ENCODE measurements at places on chromosomes 6 and 20.

- no peak for DNase-seq
These were observed 11.2 kb upstream of the MRPS18A start for GRCh38 chr6:43698584-43699349.

DNA sequence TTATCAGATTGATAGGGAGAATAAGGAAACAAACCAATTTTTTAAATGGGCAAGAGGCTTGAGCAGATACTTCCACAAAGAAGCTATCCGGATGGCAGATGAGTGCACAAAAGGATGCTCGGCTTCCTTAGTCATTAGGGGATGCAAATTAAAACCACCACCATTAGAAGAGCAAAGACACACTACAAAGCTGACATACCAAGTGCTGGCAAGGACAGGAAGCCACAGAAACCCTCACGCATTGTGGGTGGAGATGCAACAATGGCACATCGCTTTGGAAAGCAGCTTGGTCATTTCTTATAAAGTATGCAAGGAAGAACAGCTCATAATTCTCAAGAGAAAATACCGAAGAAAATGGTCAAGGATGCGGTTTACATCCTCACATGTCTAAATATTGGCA lies 19.8 kb downstream of the BFSP1 start:
- DNase-seq: no peak

DNA sequence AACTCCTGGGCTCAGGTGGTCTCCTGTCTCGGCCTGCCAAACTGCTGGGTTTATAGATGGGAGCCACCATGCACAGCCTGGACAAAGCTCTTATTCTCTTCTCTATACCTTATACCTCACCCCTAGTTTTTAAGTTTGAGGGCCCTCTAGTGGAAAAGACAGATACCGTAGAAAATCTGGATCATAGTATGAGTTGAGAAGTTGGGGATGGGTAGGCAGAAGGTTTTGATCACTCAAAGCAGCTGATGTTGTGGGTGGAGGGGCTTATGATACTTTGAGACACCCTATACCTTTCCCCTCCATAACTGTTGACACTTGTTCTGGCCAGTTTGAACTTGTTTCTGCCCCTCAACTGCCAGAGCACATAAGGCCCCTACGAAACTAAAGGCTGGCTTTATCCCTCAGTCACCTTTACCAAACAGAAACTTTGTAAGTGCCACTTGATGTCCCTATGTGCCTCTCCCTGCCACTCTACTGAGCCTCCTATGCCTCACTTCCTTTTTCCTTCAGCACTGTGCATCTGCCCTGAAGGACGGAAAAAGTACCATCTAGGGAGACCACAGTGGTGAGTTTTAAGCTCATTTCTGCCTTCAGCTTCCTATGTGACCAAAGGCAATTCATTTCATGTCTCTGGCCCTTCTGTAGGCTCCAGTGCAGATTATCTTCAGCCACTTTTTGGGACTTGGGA lies 28.6 kb downstream of the RALY start:
- DNase-seq: no peak

GRCh38 chr20:46221256-46221833 lies 87.0 kb downstream of the CDH22 start:
- no peak for DNase-seq

DNA sequence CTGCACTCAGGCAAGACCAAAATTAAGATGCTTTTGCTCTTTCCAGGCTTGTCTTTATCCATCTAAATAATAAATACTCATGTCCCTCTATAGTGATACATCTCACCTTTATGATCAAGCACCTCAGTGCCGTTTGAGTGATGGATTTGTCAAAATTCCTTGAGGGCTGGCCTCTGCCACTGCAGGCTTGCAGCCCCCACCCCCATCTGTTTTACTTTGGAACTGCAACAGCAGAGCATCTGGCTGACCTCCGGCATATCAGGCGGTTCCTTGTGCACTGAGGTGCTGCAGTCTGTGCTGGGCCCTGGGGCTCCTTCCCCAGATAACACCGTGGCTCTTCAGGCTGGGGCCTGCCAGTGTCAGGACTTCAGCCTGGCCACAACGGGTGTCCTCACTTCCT lies 386.9 kb downstream of the CDH26 start:
- no peak for DNase-seq

GRCh38 chr6:153210083-153210482 lies 79.0 kb upstream of the RGS17 start:
- no peak for DNase-seq

DNA sequence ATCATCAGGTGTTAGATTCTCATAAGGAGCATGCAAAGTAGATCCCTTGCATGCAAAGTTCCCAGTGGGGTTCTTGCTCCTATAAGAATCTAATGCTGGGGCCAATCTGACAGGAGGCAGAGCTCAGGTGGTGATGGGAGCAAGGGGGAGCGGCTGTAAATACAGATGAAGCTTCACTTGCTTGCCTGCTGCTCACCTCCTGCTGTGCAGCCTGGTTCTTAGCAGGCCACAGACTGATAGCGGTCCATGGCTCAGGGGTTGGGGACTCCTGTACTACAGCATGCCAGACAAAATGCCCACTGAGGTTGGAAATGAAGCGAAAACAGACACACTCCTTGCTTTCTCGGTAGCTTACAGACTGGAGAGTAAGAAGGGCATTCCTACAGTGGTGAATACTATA lies 386.8 kb downstream of the PLCB1 start:
- no peak for DNase-seq

- DNase-seq: no peak
These were observed 104.9 kb downstream of the FOXO3 start for GRCh38 chr6:108665495-108666196.
